ENCODE measurements at places on chromosomes 7 and 10. TPM values are rescaled to one million over a fixed set of nuclear protein-coding genes. Genes with fewer than 3 reads are reported as not detected.

DNA sequence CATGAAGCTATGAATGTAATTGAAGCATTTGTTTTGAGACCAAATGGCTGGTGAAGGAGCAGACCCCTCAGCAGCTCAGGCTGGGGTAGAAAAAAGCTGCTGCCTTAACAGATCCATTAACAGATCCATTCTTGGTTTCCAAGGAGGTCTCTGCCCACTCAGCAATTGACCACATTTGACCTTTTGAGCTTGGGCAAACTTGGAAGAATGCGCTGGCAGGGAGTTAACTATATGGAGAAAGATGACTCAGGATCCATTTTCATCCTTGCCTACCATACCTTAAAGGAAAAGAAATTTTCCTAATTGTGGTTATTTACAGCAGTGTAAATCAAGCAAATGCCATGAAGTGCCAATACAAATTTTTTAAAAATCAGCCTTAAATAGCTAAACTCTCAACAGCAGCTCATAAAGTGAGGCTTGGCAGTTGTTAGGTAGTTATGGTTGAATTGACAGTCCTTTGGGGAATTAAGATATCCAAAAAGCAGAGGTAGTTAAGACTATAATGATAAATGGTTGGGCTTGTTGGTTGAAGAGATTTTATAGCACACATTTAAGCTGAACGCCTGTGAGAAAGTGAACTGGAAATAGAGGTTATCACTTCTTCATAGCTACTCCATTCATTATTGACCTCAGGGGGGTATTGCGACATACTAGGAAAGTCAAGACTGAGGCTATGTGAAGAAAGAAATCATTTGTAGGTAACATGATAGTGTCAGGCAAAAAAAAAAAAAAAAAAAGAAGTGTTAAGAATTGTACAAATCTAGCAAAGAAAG, 83.9 kb downstream of the MKX start:
- DNase-seq = no peak

DNA sequence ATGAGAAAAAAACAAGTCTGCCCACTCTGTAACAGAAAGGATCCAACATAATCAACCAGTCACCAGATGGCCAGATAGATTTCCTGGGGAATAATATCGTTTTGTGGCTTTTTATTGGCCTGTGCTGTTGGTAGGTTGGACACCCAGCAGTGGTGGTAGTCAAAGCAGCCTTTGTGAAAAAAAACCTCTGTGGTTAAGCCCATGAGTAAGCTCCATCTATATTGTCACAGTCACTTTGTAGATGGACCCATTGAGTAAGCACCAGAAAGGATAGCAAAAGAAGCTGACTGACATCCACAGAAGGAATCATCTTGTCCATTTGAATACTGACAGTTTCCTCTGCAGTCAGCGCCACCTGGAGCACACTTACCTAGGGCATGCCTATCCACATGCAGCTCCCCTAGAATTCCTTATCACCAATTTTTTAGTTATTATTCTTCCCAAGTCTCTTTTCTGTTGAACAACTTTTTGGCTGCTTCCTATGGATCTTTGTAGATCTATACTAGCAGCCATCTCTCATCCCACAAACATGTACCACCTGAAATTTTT, 96.9 kb downstream of the IQUB start:
- DNase-seq = no peak

DNA sequence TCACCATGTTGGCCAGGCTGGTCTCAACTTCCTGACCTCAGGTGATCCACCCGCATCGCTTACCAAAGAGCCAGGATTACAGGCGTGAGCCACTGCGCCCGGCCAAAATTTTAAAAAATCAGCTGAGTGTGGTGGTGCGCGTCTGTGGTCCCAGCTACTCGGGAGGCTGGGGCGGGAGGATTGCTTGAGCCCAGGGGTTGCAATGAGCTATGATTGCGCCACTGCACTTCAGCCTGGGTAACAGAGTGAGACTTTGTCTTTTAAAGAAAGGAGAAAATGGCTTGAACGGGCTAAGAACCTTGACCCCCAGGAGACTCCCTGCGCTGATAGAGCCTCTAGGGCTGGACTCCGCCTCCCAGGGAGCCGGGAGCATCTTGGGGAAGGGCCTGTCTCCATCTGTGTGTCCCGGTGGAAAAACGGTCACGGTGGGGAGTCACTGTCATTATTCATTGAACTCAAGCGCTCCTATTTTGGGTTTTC, 760 bp upstream of the KCTD7 start:
- DNase-seq = no peak

GRCh38 chr7:674454-675410, 51.8 kb upstream of the DNAAF5 start:
- DNase-seq = no peak

DNA sequence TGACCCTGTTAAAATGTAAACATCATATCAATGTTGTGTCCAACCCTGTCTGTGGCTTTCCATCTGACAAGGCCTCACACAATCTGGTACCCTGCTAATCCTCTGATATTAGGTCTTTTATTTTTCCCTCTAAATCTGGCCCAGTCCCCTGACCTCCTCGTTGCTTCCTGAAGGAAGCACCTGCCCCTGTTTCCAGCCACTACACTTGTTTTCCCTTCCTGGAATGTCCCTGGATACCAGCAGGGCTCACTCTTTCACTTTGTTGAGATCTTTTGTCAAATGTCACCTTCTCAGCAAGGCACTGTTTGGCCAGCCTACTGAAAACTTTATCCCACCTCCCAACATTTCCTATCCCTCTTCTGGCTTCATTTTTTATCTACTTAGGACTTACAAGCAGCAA, 2.1 kb downstream of the SAMD9L start:
- no peak for DNase-seq

GRCh38 chr7:96173781-96174180, 148.1 kb downstream of the SLC25A13 start:
- no peak for DNase-seq

DNA sequence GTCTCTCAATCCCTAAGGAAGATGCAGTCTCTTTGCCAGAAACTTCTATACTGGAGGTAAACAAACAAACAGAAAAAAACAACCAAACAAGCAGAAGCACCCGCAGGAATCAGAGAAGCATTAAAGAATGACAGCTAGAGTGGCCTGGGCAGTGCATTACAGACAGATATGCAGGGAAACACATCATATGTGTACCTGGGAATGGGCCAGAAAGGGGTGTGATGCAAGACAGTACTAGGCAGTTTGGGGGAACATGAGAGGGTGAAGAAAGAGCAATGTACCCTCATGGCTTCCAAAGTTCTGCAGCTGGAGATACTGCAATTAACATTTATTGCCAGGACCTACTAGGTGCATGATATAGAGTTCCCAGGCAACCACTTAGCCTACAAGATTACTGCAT, 177.3 kb downstream of the TMEM178B start:
- DNase-seq = no peak

ABCB1 gene
- total RNA-seq = 32.5 TPM

ZNF425 gene
- total RNA-seq = 0.87 TPM

Measured in T-helper 17 cell (primary cell).